Ammon's horn (tissue), 1 donor: ENCODE measurements at places on chromosomes 13 and 19.

GRCh38 chr13:97538203-97538602 lies 104.2 kb downstream of the RAP2A start:
- no peak for DNase-seq

- DNase-seq = no peak
Observed at GRCh38 chr19:23983406-23983805, 68.7 kb downstream of the ZNF726 start.

DNA sequence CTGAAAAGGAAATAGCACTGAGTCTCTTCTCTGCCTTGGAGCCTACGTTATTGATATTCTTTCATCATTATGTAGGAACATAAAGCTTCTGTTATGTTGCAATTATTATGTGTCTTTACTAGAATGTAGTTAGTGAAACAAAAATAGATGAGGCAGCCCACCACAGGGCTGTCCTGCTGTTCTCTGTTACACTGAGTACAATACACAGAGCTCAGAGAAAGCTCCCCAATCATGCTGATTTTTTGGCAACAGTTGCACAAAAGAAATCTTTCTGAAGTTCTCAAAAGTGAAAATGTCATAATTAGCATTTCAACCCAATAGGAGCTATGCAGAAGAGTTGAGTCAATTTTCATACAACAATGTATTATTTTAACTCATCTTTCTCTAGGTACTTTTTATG lies 119.5 kb downstream of the EFNB2 start:
- peak; percentile 62 for DNase-seq

DNA sequence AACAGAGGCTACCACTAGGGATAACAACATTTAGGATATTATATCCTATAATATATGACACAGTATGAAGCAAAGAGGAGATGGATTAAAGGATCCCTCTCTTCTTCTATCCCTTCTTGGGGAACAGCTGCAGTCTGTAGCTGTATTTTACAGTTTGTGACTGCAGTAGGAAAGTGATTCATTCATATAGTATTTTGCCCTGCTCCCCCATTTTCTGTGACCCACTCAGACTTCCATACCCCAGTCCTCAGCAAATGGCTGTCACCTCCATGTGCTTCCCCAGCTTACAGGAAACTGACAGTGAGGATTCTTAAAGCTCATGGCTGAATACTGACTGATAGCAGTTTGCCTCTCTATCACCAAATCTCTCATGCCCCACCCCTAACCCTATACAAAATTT lies 27.5 kb downstream of the MICU2 start:
- DNase-seq = no peak

DNA sequence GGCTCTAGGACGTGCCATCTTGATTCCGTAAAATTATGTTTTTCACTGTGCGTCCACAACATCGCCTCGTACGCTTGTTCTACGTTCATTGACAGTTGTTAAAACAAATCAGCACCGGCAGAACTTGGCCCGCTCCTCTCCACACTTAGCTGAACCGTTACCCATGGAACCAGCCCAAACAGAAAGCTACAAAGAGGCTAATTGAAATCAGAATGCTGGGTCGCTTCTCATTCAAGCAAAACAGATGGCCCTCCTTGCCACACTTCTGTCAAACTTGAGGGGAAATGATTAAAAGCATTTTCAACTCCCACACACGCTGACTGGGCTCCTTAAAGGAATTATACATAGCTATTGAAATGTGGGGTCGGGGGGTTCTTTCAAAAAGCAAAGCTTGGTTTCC lies 71.6 kb downstream of the TM9SF2 start:
- DNase-seq = peak; percentile 56

DNA sequence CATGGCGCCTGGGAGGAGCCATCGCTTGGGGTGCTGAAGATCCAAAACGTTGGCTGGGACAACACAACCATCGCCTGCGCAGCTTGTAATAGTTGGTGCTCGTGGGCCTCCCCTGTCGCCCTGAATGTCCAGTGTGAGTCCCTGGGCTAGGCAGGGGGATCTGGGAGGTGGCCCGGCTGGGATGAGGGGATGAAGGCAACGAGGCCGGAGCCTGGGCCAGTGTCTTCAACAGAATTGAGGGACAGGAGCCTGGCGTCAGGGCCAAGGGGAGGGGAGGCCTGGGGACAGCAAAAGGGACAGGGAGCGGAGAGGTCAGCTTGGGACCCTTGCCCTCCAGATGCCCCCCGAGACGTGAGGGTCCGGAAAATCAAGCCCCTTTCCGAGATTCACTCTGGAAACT lies 6.7 kb upstream of the FFAR1 start:
- no peak for DNase-seq

- no peak for DNase-seq
Observed at GRCh38 chr13:41900918-41901317, 60.0 kb downstream of the VWA8 start.

- peak; percentile 67 for DNase-seq
Observed at GRCh38 chr19:18401580-18402112, 4.2 kb upstream of the LRRC25 start.

GRCh38 chr19:5949792-5950305 lies 28.1 kb downstream of the RANBP3 start:
- DNase-seq = no peak

DNA sequence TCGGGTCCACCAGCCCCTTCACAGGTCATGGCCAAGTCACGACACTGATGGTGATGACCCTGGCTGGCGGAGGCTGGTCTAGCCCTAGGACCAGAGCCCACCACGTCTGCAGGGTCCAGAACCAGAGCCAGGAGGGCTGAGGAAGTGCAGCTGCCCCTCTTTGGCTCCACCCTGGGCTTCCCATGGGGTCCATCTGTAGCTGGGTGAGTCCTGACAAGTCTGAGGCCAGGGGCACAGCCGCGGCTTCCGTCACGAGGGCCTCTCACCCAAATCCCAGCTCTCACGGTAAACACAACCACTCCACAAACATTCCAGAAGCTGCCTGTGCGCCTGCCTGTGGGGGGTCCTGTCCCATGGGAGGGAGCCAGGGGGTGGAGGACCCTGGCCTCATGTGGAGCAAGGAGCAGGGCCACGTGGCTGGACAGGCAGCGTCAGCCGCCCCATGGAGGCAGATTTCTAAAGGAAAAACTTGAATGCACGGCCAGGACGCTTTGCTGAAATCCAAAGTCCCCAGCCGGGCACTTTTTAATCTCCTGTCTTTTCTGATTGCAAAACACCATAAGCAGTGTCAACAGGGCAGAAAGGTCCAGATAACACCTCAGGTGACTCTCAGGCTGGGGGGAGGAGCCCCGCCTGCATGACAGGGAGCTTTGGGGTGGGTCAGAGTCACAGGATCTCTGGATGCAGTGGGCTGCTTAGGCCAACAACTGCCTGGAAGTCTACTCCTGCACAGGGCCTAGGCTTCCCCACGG lies 29.9 kb downstream of the CEBPG start:
- no peak for DNase-seq

- no peak for DNase-seq
Observed at GRCh38 chr19:5118026-5118425, 149.1 kb downstream of the KDM4B start.

DNA sequence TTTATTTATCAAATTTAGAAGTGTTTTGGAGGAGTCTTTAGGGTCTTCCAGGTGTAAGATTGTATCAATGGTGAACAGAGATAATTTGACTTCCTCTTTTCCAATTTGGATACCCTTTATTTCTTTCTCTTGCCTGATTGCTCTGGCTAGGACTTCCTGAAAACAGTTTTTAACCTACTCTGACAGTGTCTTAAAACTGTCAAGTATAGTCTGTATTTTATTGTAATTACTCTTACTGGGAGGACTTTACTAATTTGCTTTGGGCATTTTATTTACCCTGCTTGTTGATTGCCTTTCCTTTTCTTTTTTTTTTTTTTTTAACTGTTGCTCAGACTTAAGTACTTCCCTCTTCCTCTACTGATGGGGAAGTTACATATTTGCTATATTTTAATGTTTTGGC lies 81.3 kb downstream of the URI1 start:
- no peak for DNase-seq

- no peak for DNase-seq
Observed at GRCh38 chr13:90869580-90869979, 477.9 kb upstream of the MIR17HG start.

GRCh38 chr13:96314974-96315373 lies 225.1 kb downstream of the HS6ST3 start:
- DNase-seq = no peak

- DNase-seq = no peak
Observed at GRCh38 chr19:460877-461720, at the start of gene SHC2. TSS of gene SHC2 (minus strand) at chr19:461033. CDS start at chr19:460996, 37 bp downstream.

DNA sequence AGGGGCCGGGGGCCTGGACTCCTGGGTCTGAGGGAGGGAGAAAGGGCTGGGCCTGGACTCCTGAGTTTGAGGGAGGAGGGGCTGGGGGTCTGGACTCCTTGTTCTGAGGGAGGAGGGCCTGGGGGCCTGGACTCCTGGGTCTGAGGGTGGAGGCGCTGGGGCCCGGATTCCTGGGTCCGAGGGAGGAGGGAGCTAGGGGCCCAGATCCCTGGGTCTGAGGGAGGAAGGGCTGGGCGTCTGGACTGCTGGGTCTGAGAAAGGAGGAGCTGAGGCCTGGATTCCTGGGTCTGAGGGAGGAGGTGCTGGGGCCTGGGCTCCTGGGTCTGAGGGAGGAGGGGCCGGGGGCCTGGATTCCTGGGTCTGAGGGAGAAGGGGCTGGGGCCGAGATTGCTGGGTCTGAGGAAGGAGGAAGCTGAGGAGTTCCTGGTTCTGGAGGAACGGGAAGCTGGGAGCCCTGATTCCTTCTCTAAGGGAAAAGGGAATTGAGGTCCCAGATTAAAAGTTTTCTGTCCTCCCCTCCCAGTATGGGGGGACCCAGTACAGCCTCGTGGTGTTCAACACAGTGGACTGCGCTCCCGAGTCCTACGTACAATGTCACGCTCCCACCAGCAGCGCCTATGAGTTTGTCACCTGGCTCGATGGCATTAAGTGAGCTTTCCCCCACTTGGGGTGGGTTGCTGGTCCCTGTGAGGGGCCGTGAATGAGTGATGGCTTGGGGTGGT lies 721 bp downstream of the MED25 start:
- DNase-seq = no peak
